ENCODE measurements at places on chromosomes 3 and 15.

- no peak overlapping the region for H3K4me3 ChIP-seq
- H3K36me3 ChIP-seq: no peaks in the 10 kb centered on the region
- no peak overlapping the region for H3K27ac ChIP-seq
- peaks cover 6% of the 10 kb centered on the region for H3K4me1 ChIP-seq
- H3K27me3 ChIP-seq: peaks cover 13% of the 10 kb centered on the region
Observed at GRCh38 chr3:134601539-134602439, 49.0 kb downstream of the KY start.

DNA sequence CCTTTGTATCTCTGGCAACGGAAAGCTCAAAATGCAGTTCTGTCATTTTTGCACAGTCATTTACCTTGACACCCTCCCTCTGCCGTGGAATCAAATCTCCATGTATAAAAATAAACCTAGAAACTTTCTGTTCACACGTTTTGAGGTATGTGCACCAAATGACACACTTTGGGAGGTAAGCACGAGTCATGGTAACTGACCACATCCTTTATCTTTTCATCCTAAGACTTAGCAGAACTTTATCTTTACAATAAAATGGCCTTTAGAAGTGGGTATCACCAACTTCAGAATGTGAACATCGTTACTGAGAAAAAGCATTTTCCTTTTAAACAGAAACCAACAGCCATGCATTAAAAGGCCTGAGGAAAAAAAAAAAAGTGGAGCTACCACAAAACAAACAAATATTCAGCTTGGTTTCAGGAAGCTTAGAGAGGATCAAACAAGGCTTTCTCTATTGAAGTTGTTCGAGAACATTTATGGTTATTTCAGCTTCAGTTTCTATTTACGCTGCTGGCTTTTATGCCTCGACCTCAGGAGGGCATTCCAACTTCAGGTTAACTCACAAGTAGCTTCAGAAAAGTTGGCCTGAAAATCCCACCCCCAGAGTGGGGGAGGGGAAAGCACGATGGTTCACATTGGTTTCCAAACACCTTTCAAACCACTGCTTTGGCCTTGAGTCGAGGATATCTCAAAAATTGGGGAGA, 171.1 kb upstream of the ICE2 start:
- no peak overlapping the region for H3K27ac ChIP-seq
- no peak for DNase-seq
- H3K4me3 ChIP-seq: no peak overlapping the region
- H3K4me1 ChIP-seq: peaks cover 10% of the 10 kb centered on the region
- H3K36me3 ChIP-seq: no peaks in the 10 kb centered on the region

DNA sequence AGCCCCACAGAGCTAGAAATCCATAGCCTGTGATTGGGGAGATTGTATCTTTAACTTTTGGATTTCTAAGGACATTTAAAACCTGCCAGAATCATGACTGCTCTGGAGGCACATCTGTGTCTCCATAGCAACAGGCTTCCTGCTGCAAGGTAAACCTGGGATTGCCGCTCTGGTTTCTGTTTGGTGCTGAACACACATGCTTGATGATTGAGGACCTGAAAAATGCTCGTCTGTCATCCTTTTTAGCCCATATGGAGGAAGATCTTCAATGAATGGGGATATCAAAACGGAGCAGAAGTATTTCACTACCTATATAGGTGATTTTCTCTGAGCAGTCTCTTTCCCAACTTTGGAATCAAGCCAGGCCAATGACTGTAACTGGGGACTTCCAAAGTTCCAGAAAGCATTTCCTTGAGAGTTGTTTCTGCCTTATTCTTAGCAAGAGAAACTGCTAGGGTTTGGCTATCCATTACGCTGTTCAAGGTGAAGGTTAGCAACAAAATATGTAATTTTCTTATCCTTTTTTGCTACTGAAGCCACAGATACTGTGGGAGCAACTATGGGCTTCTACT, 96.5 kb upstream of the TNIK start:
- no peaks in the 10 kb centered on the region for H3K27me3 ChIP-seq
- no peak overlapping the region for H3K4me3 ChIP-seq
- no peaks in the 10 kb centered on the region for H3K4me1 ChIP-seq
- DNase-seq: no peak

- H3K4me1 ChIP-seq: no peaks in the 10 kb centered on the region
- no peak overlapping the region for H3K27ac ChIP-seq
- peaks cover 40% of the 10 kb centered on the region for H3K36me3 ChIP-seq
- H3K4me3 ChIP-seq: no peak overlapping the region
- no peak for DNase-seq
- H3K27me3 ChIP-seq: no peaks in the 10 kb centered on the region
Observed at GRCh38 chr15:76803049-76803571, 102.0 kb downstream of the SCAPER start.

- no peaks in the 10 kb centered on the region for H3K36me3 ChIP-seq
- H3K4me1 ChIP-seq: peaks cover 10% of the 10 kb centered on the region
- no peak for DNase-seq
- no peak overlapping the region for H3K27ac ChIP-seq
- H3K27me3 ChIP-seq: peaks cover 81% of the 10 kb centered on the region
Observed at GRCh38 chr15:80246425-80246894, 5.6 kb downstream of the CTXND1 start.

DNA sequence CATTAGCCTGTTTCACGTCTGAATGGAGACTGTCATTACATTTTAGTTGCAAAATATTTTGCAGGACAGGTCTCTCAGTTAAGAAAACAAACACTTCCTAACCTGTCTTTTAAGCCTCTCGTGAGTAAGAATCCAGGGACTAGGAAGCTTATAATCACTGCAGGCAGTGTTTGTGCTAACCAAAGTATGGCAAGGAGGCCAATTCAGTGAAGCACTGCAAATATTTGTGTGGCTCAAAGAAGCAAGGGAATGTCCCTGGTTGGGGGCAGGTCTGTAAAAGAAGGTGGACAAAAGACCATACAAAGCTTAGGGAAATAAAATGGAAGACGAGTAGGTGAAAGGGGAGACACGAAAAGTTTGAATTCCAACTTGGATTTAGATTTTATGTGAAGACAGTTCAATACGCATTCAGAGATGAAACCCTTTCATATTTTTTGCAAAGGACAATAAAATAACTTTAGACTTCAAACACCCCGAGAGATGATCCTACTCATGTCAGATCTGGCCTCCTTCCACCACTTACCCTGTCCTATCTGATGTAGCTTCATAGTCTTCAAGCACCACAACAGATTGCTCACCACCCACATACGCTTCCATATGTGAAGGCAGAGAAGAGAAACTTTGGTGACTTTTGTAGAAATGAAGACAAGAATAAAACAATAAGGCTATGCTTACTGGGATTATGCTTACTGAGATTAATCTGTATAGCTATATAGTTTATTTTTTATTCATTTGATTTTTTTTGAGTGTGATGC, 240.9 kb downstream of the TUSC7 start:
- no peaks in the 10 kb centered on the region for H3K36me3 ChIP-seq
- peaks cover 4% of the 10 kb centered on the region for H3K27me3 ChIP-seq
- DNase-seq: no peak
- no peak overlapping the region for H3K4me3 ChIP-seq

- no peaks in the 10 kb centered on the region for H3K36me3 ChIP-seq
- no peak for DNase-seq
- H3K27me3 ChIP-seq: peaks cover 47% of the 10 kb centered on the region
- no peak overlapping the region for H3K4me3 ChIP-seq
- H3K27ac ChIP-seq: no peak overlapping the region
Observed at GRCh38 chr15:66658044-66658443, 44.0 kb upstream of the SMAD6 start.

- no peaks in the 10 kb centered on the region for H3K4me1 ChIP-seq
- no peak overlapping the region for H3K4me3 ChIP-seq
- H3K27ac ChIP-seq: no peak overlapping the region
- H3K27me3 ChIP-seq: no peaks in the 10 kb centered on the region
- no peaks in the 10 kb centered on the region for H3K36me3 ChIP-seq
Observed at GRCh38 chr15:98230975-98231374, 270.5 kb downstream of the ARRDC4 start.

- no peak overlapping the region for H3K4me3 ChIP-seq
- H3K36me3 ChIP-seq: no peaks in the 10 kb centered on the region
- H3K4me1 ChIP-seq: no peaks in the 10 kb centered on the region
- peaks cover 9% of the 10 kb centered on the region for H3K27me3 ChIP-seq
- no peak overlapping the region for H3K27ac ChIP-seq
Observed at GRCh38 chr15:100860829-100861510, 18.7 kb upstream of the ALDH1A3 start.

DNA sequence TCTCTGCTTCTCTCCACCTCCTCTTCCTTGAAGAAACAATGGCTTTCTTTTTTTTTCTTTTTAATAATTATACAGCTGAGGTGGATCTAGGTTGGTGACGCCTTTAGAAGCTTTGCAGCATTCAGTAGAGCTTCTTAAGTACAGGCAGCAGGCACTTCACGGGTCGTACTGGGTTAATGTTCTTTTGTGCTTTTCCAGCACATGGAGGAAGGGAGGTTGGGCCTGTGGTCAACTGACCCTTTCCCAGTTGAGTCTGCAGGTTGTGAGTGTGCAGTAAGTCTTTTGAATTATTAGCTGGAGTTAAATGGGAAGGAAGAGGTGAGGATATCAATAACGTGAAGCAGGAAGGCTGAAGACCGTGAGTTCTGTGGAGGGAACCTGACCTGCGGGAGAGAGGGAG, 7.0 kb downstream of the TRAK1 start:
- no peak for DNase-seq
- no peaks in the 10 kb centered on the region for H3K36me3 ChIP-seq
- no peak overlapping the region for H3K4me3 ChIP-seq
- H3K4me1 ChIP-seq: peaks cover 54% of the 10 kb centered on the region
- no peaks in the 10 kb centered on the region for H3K27me3 ChIP-seq

DNA sequence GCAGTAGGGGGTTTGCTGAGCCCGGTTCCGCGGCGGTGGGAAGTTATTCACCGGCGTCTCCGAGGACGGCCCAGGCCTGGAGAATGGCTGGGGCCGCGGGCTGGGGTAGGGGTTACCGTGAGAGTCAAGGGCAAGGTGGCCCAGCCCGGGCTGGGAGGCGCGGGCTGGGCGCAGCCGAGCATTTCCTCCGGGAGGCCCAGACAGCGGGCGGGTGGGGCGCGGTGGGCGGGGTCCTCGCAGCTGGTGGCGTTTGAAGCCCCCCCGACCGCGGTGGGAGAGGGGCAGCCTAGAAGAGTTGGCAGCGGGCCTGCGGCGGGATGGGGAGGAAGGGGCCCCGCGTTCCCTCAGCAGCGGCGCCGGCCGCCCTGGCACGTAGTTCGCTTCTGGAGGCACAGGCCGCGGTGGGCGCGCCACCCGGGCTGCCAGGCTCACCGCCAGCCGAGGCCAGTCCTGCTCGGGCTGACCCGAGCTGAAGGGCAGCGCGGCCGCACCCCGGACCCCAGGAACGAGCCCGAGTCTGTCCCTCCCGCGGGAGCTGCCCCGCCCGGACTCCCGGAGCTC, 960 bp upstream of the KLF13 start:
- peak overlapping the region; percentile 95 for H3K27ac ChIP-seq
- peak overlapping the region; percentile 94 for H3K4me3 ChIP-seq
- peak; percentile 61 for DNase-seq

DNA sequence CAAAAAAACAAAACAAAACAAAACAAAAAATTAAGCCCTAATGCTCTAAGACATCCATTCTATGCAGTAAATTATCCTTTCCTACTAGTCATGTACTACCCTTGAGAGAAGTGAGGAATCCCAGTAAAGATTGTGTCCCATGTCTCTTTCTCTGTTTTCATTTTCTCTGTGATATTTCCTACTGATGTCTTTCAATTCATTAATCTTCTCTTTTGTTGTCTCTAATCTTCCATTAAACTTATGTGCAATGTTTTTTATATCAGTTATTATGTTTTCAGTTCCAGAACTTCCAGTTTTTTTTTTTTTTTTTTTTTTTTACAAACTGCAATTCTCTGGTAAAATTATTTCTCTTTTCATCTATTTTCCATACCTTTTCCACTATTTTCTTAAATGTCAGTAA, 44.1 kb upstream of the SLC12A8 start:
- peaks cover 3% of the 10 kb centered on the region for H3K4me1 ChIP-seq
- H3K27me3 ChIP-seq: no peaks in the 10 kb centered on the region
- H3K36me3 ChIP-seq: peaks cover 16% of the 10 kb centered on the region
- DNase-seq: no peak
- no peak overlapping the region for H3K4me3 ChIP-seq

GRCh38 chr15:67955252-67955651, 98.9 kb upstream of the PIAS1 start:
- H3K27ac ChIP-seq: no peak overlapping the region
- no peaks in the 10 kb centered on the region for H3K4me1 ChIP-seq
- no peaks in the 10 kb centered on the region for H3K27me3 ChIP-seq
- no peaks in the 10 kb centered on the region for H3K36me3 ChIP-seq
- no peak for DNase-seq

GRCh38 chr3:81874738-81875137, 113.3 kb upstream of the GBE1 start:
- no peak overlapping the region for H3K27ac ChIP-seq
- no peaks in the 10 kb centered on the region for H3K27me3 ChIP-seq
- DNase-seq: no peak

DNA sequence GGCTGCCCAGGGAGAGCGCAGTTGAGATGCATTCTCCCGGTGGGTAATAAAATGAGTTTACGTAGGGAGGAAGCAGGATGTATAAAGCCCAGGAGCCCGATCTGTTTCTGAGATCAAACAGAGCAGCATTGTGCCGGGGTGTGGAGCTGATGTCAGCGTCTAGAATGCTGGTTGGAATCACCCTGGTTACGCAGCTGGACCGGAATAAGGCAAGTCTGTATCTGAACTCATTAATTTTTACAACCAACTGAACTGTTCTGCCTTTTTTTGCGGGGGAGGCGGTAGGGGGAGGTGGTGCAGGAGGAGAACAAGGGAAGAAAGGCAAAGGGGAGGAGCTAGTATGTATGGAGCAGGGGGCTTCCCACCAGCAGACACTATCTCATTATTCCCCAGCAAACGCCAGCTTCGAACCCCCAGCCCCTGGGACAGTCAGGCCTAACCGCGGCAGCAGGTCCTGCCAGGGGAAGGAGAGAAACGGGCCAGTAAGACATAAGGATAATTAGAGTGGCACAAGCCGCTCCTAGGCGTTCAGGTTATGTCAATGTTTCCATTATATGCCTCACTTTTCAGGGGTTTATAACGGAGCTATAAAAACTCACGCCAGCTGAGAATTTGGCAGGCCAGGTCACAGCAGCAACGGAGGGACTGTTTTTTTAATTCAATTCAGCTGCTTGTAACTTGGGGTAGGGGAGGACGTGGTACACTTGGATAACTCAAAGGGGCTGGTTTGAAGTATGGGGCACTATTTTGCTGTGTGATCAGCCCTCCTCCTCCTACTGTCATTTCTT, 175.3 kb upstream of the HES1 start:
- no peak overlapping the region for H3K4me3 ChIP-seq
- H3K27me3 ChIP-seq: peaks cover 71% of the 10 kb centered on the region
- DNase-seq: no peak
- H3K4me1 ChIP-seq: peaks cover 3% of the 10 kb centered on the region

GRCh38 chr3:146594843-146595482, 10.2 kb downstream of the PLSCR5 start:
- DNase-seq: no peak
- H3K36me3 ChIP-seq: no peaks in the 10 kb centered on the region
- H3K4me1 ChIP-seq: no peaks in the 10 kb centered on the region
- H3K27me3 ChIP-seq: peaks cover 12% of the 10 kb centered on the region

GRCh38 chr15:57286446-57287122, 89.7 kb upstream of the CGNL1 start:
- H3K27ac ChIP-seq: peak overlapping the region; percentile 97
- peak; percentile 51 for DNase-seq
- H3K4me1 ChIP-seq: peaks cover 88% of the 10 kb centered on the region
- H3K4me3 ChIP-seq: peak overlapping the region; percentile 92
- H3K27me3 ChIP-seq: no peaks in the 10 kb centered on the region

- DNase-seq: no peak
- no peaks in the 10 kb centered on the region for H3K4me1 ChIP-seq
- no peak overlapping the region for H3K27ac ChIP-seq
- no peaks in the 10 kb centered on the region for H3K36me3 ChIP-seq
Observed at GRCh38 chr15:85178308-85178707, 196.7 kb downstream of the PDE8A start.

Measured in naive B cell (primary cell).